ENCODE measurements at places on chromosomes 1 and 21. TPM values are rescaled to one million over a fixed set of nuclear protein-coding genes. Genes with fewer than 3 reads are reported as not detected.

- no peak for DNase-seq
These were observed 14.9 kb upstream of the TNNI1 start for GRCh38 chr1:201436393-201436792.

The TMEM51 gene
- total RNA-seq: 0.30 TPM

GRCh38 chr1:169327875-169328274 is 39.7 kb downstream of the NME7 start:
- DNase-seq: no peak

The HMCN1 gene
- not detected for total RNA-seq

- DNase-seq: peak; percentile 7
These were observed 237.6 kb upstream of the DUSP10 start for GRCh38 chr1:221979444-221980032.

GRCh38 chr1:168960595-168960994 is 145.9 kb upstream of the ATP1B1 start:
- no peak for DNase-seq

The TMEM240 gene
- total RNA-seq: 0.66 TPM

DNA sequence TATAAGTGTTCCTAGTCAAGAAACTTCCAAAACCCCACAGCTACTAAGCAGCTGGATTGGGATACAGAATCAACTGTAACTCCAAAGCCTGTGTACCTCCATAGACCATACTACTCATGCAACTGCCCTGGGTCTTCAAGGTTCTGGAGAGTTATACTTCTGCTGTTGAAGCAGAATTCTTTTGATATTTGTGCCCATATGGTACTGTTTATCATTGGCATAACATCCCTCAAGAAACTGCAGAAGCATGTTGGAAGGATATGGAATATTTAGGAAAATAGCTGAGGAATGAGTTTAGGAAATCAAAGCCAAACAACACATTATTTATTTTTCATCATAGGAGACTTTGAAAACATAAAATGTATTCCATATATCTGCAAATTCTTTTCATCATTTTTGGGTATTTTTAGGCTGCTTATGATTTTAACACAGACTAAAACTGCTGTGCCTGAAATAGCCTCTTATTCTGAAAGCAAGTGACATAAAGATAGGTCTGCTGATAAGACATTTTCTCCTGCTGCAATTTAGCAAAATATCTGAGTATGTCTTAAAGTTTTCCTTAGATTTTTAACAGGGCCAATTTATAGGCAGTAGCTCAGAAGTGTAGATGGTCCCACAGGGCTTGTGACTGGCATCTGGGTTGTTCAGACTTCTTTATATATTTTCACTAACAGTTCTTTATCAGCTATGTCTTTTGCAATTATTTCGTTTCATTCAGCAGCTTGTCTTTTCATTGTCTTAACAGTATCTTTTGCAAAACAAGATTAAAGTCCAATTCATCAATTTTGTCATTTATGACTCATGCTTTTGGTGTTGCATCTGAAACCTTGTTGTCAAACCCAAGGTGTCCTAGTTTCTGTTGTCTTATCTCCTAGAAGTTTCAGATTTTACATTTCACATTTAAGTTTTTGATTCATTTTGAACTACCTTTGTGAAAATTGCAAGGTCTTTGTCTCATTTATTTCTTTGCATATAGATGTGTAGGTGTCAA is 41.1 kb upstream of the ZNF124 start:
- no peak for DNase-seq

DNA sequence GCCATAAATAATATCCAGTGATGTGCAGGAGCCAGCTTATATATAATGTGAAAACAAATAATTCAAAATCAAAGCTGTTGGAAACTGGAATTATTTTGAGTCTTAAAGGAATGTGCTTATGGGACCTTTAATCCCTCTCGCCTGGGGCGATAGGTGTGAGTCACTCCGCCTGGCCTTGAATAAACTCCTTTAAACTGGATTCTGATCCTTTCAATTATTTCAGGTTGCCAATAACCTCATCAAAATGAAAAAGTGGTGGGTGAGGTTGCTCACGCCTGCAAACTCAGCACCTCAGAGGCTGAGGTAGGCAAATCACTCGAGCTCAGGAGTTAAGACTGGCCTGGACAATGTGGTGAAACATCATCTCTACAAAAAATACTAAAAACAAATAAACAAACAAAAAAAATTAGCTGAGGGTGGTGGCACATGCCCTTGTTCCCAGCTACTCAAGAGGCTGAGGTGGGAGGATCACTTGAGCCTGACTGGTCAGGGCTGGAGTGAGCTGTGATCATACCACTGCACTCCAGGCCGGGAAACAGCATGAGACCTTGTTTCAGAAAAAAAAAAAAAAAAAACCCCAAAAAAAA is 11.4 kb upstream of the SLC2A5 start:
- no peak for DNase-seq

DNA sequence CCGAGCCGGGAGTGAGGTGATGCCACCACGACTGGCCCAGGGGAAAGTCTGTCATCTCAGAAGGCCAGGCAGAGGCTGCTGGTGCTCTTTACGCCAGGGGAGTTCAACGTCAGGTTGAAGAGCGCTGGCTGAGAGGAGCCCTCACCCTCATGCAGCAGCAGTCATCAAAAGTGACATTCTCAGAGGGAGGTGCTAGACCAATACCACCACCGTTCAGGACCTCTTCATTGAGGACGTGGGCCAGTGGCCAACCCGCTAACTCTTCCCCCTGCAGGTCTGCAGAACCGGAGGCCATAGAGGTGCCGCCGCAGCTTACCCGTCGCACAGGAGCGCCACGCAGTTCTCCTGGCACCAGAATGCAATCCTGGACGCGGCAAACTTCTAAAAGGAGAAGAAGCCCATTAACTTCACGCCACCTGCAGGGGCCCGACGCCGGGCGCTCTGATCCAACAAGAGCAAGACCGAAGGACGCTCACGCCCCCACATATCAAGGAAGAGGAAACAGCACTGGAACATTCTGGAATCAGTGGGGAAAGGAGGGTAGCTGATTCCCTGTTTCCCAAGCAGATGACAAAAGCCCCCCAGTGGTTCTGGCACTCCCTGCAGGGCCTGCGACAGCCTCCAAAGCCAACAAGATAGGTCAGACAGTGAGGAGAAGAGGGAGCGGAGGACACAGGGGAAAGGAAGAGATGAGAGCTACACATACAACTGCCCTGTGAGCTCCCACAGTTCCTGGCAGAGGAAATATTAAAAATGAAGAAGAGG is 24.9 kb downstream of the WDR4 start:
- no peak for DNase-seq

The DCDC2B gene
- total RNA-seq: not detected

DNA sequence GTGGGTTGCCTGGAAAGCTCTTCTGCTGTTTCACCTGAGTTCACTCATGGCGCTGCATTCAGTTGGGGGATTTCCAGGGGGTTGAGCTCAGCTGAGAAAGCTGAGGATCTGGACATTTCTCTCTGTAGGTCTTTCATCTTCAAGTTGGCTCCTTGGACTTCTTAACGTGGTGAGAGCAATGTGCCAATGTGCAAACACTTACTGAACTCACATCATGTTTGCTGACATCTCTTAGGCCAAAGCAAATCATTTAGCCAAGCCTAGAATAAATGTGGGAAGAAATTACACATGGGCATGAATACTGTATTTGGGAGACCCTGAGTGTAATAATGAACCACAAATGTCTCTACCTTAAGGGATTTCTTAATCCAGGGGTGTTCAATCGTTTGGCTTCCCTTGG is 42.7 kb upstream of the SLC22A15 start:
- DNase-seq: no peak

DNA sequence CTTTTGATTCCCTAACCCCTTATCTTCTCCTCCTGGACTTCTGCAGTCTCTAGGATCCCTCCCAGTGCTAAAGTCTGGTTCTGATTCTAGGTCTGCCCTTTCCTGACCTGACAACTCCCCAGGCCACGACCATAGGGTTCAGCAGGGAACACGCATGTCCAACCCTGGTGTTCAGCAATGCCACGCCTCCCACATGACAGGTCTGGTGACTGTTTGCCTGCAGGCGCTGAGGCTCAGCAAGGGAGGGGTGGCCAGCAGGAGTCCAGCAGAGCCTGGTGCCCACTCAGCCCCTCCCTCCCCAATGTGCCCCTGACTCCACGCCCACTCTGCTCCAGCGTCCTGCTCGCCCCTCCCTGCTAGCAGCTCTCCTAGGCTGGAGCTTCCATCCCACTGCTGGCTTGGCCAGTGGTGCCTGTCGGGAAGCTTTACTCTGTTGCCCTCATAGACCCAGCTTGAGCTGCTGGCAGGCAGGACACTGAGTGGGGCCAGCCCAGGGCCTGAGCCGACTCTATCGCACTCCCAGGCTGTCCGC is 17.3 kb downstream of the SLC9A1 start:
- DNase-seq: no peak

The SPOCD1 gene
- total RNA-seq: not detected

GRCh38 chr1:150967936-150968335 is 6.7 kb downstream of the CERS2 start:
- no peak for DNase-seq

The TEKT2 gene
- not detected for total RNA-seq

- no peak for DNase-seq
These were observed 83.6 kb downstream of the CLIC4 start for GRCh38 chr1:24828887-24829192.

GRCh38 chr1:100767176-100767890 is 47.8 kb downstream of the VCAM1 start:
- DNase-seq: no peak

DNA sequence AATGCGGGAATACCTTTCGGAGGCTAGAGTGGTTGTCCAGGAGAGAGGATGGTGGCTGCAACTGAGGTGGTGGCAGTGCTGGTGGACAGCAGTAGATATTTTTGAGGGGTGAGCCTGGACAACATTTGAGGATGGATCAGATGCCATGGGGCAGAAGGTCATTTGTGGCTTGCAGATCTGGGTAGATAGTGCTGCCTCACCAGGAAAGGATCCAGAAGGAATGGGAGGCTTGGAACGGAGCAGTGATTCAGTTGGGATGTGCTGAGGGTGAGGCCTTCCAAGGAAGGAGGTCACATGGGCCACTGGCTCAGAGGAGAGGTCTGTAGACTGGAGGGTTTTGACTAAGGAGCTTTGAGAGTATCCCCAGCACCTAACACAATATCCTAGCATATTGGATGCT is 110.8 kb upstream of the KAZN start:
- DNase-seq: no peak

The ST3GAL3 gene
- total RNA-seq: 37.4 TPM

DNA sequence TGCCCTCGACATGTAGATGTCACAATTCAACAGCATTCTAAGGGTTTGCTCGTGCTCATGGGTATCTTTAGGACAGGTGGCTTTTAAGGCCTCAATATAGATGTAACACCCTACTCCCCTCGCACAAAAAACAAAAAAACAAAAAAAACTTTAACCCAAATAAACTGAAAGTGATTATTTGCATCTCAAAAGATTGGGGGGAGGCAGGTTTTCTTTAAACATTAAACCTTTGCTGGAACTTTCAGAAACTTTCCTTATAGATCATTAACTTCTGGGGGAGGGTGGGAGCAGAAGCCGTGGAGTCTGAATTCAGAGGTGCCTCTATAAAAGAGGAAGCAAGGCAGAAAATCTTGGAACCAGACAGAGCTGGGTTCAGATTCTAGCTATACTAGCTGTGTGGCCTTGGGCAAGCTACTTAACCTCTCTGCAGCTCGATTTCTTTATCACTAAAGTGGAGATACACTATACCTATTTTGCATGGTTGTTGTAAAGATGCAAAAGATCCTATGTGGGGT is 3.2 kb upstream of the KIAA1614 start:
- no peak for DNase-seq

The LRIF1 gene
- total RNA-seq: 22.6 TPM

GRCh38 chr1:181817091-181817490 is 244.4 kb downstream of the ZNF648 start:
- DNase-seq: no peak

- DNase-seq: no peak
These were observed 139.2 kb upstream of the KLHDC7A start for GRCh38 chr1:18341291-18342069.

DNA sequence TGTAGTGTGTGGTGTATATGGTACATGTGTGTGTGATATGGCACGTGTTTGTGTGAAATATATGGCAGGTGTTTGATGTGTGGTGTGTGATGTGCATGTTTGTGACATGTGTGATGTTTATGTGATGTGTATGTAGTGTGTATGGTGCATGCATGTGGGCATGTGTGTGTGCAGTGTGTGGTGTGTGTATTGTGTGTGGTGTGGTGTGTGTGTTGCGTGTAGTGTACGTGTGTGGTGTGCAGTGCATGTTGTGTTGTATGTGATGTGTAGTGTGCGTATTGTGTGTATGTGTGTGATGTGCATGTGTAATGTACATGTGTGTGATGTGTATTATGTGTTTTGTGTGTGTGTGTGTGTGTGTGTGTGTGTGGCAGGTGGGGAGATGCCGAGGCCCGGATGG is 65.7 kb downstream of the SLC19A1 start:
- DNase-seq: no peak

The ERRFI1 gene
- total RNA-seq: 1.5 TPM

DNA sequence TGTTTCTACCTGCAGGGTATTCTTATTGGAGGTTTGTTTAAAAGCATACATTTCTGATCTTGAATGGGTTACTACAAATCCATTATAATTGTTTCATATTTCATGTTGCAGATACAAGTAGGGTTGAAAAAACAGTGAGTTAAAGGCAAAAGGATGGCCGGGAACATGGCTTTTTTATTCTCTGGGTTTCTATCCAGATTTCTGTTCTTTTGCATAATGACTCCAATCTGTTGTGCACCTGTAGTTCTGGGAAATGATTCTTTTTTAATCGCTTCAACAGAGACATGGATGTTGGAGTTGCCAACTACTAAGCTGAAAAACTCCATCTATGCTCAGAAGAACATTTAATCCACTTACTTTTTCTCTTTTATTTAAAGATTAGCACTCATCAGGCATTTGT is 2.7 kb upstream of the ADAMTS1 start:
- DNase-seq: no peak

Data from B cell (primary cell).